Colonic mucosa (tissue), 4 donors: ENCODE measurements at places on chromosomes 12 and 14. TPM values are rescaled to one million over a fixed set of nuclear protein-coding genes. Genes with fewer than 3 reads are reported as not detected.

DNA sequence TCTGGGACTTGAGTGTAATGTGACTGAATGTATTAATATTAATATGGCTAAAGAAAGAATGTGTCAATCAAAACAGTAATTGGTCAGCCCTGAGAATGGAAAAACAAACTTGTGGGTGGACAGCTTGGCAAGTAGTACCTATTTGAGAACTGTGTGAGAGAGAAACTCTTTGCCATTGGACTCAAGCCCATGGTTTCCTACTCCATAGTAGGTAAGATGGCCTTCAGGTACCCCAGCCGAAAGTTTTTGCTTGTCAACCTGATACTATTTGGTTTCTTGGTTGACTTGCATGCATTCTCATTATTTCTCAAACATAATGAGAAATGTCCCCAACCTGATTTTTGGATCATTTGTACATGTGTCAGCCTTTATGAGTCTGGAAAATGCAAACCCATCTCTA, 391.1 kb downstream of the MDGA2 start:
- no peak for DNase-seq
- H3K27ac ChIP-seq = no peak overlapping the region
- H3K27me3 ChIP-seq = no peaks in the 10 kb centered on the region
- H3K36me3 ChIP-seq = no peaks in the 10 kb centered on the region
- H3K4me1 ChIP-seq = no peaks in the 10 kb centered on the region
- H3K4me3 ChIP-seq = no peak overlapping the region

DNA sequence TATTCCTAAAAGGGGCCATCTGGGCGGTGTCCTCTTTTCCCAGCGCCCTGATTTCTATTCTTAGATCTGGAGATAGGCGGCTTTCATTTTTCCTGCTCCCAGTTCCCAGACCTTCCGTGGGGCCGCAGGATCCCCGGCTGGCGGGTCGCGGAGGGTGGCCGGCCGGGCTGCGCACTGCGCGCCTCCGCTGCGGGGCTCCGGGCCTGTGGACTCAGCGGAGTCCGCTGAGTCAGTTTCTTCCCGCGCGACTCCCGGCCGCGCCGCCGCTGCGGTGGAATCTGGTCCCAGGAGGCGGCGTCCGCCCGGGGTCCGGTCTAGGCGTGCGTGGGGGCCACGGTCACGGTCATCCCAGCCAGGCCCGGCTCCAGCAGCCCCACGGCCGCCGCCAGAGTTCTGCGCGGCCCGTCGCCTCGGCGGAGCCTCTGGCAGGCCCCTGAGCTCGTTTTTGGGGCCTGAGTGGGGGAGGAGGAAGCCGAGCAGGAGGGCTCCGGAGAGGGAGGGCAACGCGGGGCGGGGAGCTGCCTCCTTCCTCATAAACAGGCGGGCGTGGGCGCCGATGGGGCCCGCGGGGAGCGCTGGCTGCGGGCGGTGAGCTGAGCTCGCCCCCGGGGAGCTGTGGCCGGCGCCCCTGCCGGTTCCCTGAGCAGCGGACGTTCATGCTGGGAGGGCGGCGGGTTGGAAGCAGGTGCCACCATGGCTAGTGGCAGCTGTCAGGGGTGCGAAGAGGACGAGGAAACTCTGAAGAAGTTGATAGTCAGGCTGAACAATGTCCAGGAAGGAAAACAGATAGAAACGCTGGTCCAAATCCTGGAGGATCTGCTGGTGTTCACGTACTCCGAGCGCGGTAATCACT, at the start of gene LRRK2:
LRRK2 (plus strand) TSS at position 559 of the 853 bp plus-strand sequence; CDS start at position 694, 135 bp downstream.
- peak within 1 kb of the TSS; percentile 50 for H3K4me3 ChIP-seq
- no peaks in the 10 kb centered on the region for H3K4me1 ChIP-seq
- peak; percentile 60 for DNase-seq
- peak within 1 kb of the TSS; percentile 83 for H3K27ac ChIP-seq
- H3K36me3 ChIP-seq = no peaks in the 10 kb centered on the region

DNA sequence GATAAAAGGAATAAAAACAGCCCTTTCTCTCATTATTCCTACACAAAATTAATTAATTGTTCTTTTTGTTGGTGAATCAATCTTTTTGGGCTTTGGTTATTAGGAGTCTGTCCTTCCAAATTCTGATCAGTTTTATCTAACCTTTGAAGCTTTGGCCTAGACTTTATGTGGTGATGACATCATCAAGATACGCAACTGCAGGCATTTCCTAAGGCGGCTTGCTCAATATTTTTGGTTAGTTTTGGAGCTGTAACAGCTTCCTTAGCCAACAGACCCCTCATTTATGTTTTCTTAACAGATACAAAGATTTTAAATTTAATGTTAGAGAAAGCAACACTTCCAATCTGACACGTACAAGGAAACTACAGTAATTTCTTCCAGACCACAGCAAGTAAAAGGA, 87.8 kb upstream of the PDE3A start:
- no peaks in the 10 kb centered on the region for H3K27me3 ChIP-seq
- H3K27ac ChIP-seq = no peak overlapping the region
- H3K36me3 ChIP-seq = no peaks in the 10 kb centered on the region

GRCh38 chr14:35553808-35554207, 19.8 kb downstream of the INSM2 start:
- H3K4me3 ChIP-seq = no peak overlapping the region
- no peaks in the 10 kb centered on the region for H3K4me1 ChIP-seq
- H3K27ac ChIP-seq = no peak overlapping the region
- no peaks in the 10 kb centered on the region for H3K27me3 ChIP-seq

The MGST1 gene
- total RNA-seq = 555 TPM

DNA sequence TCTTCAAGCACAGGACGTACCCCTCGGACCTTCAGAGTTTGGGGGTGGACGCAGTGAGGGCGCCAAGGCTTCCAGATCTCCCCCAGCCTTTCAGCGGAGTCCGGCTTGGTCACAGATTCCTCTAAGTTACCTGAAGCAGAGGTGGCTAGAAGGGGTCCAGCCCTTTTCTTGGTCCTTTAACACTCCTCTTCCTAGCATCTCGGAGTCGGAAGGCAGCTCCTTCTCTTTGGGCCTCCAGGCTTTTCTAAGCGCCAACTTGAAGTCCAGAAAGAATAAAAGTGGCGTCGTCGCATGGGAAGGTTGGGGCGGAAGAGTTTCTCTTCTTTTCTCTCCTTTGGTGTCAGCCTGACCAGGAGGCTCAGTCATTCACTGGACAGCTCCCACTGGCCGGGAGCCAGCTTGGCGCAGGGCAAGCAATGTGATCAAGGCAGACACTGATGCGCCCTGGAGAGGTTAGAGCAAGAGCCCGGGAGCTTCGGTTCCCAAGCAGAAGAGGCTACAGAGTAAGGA, 9.6 kb downstream of the OR6S1 start:
- no peaks in the 10 kb centered on the region for H3K36me3 ChIP-seq
- H3K27ac ChIP-seq = no peak overlapping the region
- peak; percentile 88 for DNase-seq

DNA sequence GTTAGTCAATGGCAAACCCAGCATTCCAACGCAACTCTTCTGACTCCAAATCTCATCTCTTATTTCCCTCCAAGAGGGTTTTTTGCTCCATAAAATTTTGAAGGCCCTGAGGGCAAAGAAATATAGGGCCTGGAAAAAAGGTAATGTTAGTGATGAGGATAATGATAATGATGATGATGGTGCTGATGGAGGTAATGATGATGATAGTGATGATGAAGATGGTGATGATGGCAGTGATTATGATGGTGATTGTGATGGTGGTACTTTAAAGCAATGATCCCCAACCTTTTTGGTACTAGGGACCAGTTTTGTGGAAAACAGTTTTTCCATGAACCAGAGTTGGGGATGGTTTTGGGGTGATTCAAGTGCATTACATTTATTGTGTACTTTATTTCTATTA, 50.1 kb downstream of the TMX1 start:
- DNase-seq = no peak
- no peaks in the 10 kb centered on the region for H3K36me3 ChIP-seq
- H3K27ac ChIP-seq = no peak overlapping the region
- no peak overlapping the region for H3K4me3 ChIP-seq

DNA sequence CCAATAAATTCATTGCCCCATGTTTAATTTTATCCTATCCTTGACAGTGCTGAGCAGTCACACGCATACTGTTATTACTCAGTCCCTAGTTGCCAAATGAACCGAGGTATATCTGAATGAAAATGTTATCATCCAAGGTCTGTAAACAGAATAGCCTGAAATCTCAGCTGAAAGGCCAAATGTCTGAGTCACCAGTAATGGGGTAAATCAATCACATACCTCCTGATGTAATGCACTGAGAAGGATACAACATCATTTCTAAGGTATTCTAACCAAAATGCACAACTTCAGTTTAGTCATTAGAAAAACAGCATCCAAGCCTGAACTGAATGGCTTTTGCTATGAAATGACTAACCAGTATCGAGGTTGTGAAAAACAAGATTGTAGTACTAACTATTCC, 228.6 kb downstream of the DPF3 start:
- no peaks in the 10 kb centered on the region for H3K4me1 ChIP-seq
- H3K4me3 ChIP-seq = no peak overlapping the region
- H3K27ac ChIP-seq = no peak overlapping the region
- no peaks in the 10 kb centered on the region for H3K36me3 ChIP-seq

DNA sequence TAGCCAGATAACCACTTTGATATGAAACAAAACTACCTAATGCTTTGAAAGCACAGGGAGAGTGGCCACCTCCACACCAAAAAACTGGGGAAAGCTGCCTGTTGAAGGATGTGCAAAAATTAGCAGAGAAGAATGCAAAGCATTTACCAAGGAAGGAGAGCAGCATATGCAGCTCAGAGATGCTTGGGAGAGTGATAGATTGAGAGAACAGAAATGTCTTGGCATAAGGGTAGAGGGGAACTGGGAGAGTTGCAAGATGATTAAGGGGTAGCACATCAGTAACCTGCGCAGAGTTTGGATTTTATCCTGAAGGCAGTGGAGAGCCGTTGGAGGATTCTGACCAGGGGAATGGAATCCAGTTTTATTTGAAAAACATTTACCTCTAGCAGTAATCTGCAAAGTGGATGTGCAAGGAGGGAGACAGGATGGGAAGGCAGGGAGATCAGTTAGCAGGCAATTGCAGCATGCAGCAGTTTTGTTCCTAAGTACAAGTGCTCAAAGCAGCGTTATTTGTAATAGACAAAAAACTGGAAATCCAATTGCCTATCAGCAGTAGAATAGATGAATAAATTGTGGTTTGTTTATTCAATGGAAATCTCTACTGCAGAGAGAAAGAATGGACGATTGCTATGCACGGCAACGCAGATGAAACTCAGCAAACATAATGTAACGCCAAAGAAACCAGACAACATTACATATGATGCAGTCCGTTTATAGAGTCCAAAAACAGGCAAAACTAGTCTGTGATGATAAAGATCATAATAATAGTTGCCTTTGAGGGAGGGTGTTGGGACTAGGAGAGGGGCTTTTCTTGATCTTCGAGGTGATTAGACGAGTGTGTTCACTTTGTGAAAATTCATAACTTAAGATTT, 81.5 kb downstream of the BHLHE41 start:
- no peaks in the 10 kb centered on the region for H3K36me3 ChIP-seq
- no peak overlapping the region for H3K27ac ChIP-seq
- no peaks in the 10 kb centered on the region for H3K27me3 ChIP-seq

GRCh38 chr12:108638141-108638827, 4.6 kb upstream of the SELPLG start:
- no peaks in the 10 kb centered on the region for H3K27me3 ChIP-seq
- peaks cover 3% of the 10 kb centered on the region for H3K4me1 ChIP-seq

The DNAJC22 gene
- total RNA-seq = 34.2 TPM

The CPNE8 gene
- total RNA-seq = 11.7 TPM

GRCh38 chr12:62588916-62589315, 122.3 kb downstream of the MON2 start:
- H3K27me3 ChIP-seq = no peaks in the 10 kb centered on the region
- DNase-seq = no peak
- H3K27ac ChIP-seq = no peak overlapping the region
- no peaks in the 10 kb centered on the region for H3K4me1 ChIP-seq
- no peak overlapping the region for H3K4me3 ChIP-seq

GRCh38 chr14:99195602-99196309, 76.2 kb downstream of the BCL11B start:
- no peaks in the 10 kb centered on the region for H3K36me3 ChIP-seq
- H3K4me3 ChIP-seq = no peak overlapping the region
- no peak overlapping the region for H3K27ac ChIP-seq
- H3K27me3 ChIP-seq = no peaks in the 10 kb centered on the region
- no peaks in the 10 kb centered on the region for H3K4me1 ChIP-seq
- DNase-seq = no peak

DNA sequence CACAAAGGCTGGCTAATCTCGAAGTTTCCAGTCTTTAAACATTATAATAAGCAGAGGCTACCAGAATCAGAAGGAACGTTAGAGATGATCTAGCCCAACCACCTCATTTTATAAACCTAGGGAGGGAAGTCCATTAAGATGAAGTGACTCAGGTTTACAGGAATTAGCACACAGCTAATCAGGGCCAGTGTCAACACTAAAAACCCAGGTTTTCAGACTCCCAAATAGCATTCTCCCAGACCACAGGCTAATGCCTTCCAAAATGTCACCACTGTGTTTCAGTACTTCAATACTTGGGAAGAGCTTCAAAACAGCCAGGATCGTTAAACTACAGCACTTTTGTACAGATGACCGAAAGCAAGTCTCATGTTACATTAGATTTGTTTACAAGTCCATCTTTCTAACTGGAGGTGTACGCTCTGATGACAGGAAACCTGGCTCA, 89.2 kb downstream of the FOXN3 start:
- no peak overlapping the region for H3K27ac ChIP-seq
- H3K4me1 ChIP-seq = no peaks in the 10 kb centered on the region
- H3K36me3 ChIP-seq = no peaks in the 10 kb centered on the region
- no peaks in the 10 kb centered on the region for H3K27me3 ChIP-seq
- DNase-seq = no peak
- H3K4me3 ChIP-seq = no peak overlapping the region

The HCAR3 gene
- 0.12 TPM for total RNA-seq

DNA sequence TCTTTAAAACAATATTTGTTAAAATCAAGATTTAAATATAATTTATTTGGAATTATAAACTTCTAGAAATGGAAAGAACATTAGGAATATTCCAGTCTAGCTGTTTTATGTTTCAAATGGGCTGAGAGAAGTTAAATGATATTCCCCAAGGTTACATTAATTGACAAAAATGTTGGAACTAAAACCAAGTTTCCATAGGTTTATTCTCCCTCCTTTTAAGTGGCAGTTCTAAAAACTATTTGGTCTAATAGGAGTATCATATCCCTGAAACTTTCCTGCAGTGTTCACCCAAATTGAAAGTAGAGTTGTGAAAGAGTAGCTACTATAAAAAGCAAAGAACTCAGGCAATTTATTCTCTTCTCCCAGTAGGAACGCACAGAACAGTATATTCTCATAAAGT, 1185.5 kb downstream of the LRFN5 start:
- no peak for DNase-seq
- H3K27me3 ChIP-seq = no peaks in the 10 kb centered on the region
- H3K4me3 ChIP-seq = no peak overlapping the region
- no peak overlapping the region for H3K27ac ChIP-seq
- no peaks in the 10 kb centered on the region for H3K36me3 ChIP-seq
- no peaks in the 10 kb centered on the region for H3K4me1 ChIP-seq

- no peaks in the 10 kb centered on the region for H3K4me1 ChIP-seq
- no peaks in the 10 kb centered on the region for H3K27me3 ChIP-seq
- no peak overlapping the region for H3K27ac ChIP-seq
- H3K4me3 ChIP-seq = no peak overlapping the region
Observed at GRCh38 chr14:76112889-76113624, 38.7 kb upstream of the GPATCH2L start.

The CLEC1A gene
- total RNA-seq = 1.8 TPM

- no peaks in the 10 kb centered on the region for H3K4me1 ChIP-seq
- DNase-seq = no peak
- H3K27ac ChIP-seq = no peak overlapping the region
Observed at GRCh38 chr12:50314636-50315312, 31.5 kb upstream of the LIMA1 start.

- H3K4me3 ChIP-seq = peak overlapping the region; percentile 72
- peak; percentile 58 for DNase-seq
- H3K27me3 ChIP-seq = no peaks in the 10 kb centered on the region
- H3K36me3 ChIP-seq = no peaks in the 10 kb centered on the region
- peaks cover 4% of the 10 kb centered on the region for H3K4me1 ChIP-seq
Observed at GRCh38 chr12:26833743-26834490, 923 bp upstream of the ITPR2 start.
